Effector memory CD4-positive, alpha-beta T cell (primary cell): ENCODE measurements at places on chromosomes 2 and 18.

- DNase-seq, result no peak
These were observed 665.8 kb upstream of the ZEB2 start for GRCh38 chr2:145185696-145186095.

GRCh38 chr18:36624451-36625167 is 204.2 kb downstream of the TPGS2 start:
- DNase-seq, result no peak

DNA sequence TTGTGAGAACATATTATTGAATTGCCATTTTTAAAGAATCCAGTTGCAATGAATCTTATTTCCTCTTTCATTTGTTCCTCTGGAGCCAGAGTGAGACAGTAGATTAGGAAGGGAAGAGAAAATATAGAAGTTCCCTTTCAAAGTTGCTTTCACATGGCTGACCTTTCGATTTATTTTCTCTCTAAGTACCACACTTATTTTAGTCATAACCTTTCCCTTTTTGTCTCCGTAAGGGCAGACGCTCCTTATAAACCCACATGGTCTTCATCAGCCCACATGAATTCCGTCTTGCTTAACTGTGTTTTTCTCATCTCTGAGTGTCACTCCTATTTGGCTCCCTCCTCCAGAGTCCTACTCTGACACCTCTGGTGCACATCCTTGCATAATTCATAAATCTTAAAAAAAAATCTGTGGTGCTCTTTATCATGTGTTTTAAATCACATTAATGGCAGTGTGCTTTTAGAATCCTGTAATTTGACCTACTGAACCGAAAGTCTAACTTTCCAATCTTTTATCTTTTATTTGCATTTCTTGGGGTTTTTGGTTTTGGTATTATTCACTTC is 38.5 kb upstream of the ZNF396 start:
- no peak for DNase-seq

GRCh38 chr18:52716973-52717372 is 377.0 kb downstream of the DCC start:
- DNase-seq, result no peak

- peak; percentile 36 for DNase-seq
These were observed 114.1 kb upstream of the NDUFV2 start for GRCh38 chr18:8988260-8988871.

DNA sequence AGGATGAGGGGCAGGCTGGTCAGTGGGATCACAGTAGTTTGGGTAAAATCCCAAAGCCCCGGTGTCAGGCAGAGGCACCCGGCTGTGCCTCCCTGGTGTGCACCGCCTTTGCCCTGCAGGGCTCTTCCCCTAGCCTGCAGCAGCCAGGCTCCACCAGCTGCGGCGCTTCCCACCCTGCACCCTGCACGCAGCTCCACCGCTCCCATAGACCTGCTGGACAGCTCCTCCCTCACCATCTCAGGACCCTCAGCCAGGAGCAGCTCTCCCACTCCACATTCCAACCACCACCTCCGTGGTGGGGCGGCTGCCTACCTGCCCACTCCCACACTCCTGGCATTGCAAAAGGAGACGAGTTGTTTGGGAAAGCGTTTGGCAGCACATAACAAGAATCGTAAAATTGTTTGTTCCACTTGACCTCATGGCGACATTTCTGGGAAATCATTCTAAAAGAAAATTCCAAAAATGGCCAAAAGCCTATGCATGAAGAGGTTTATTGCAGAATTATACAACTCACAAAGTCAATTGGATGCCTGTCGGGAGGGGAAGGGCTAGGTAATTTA is 287.4 kb upstream of the HDAC4 start:
- no peak for DNase-seq
